Right ventricle myocardium superior (tissue), 1 donor: ENCODE measurements at places on chromosomes 6 and 20. TPM values are rescaled to one million over a fixed set of nuclear protein-coding genes. Genes with fewer than 3 reads are reported as not detected.
A peak's percentile ranks its signal among the peaks of the same experiment; 100 is the strongest.

GSTA1 gene
- total RNA-seq, result not detected

DNA sequence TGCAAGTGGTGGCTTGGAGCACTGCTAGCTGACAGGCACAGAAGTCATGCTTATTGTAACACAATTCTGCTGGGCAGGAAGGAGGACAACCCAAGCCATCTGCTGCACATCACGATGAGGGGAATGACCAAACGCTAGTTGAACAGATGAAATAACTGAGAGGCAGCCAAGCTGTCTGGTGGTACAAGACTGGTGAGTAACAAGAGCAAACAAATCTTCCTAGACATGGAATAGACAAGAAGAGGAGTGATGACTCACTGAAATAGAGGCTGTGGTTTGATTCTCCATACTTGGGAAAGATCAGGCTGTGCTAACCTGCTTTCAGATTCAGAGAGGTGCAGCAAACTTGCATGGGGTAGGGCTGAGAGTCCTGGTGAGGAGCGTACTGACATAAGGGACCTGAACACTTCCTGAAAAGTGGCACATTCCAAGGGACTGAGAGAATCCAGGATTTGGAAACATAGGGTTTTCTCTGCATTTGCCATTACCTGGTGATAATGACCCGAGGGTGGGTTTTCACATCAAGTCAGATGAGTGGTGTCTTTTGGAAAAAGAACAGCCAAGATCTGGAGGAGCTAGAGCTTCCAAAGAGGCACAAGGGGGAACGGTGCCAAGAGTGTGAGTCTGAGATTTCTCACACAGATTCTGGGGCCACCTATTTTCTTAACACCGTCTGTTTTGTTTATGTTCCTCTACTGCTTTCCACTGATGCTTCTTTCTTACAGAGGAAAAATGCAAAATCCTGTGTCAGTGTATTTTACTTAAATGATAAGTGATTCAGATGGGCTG, 60.0 kb downstream of the PRL start:
- no peak for DNase-seq

CNBD2 gene
- 3.8 TPM for total RNA-seq

DNA sequence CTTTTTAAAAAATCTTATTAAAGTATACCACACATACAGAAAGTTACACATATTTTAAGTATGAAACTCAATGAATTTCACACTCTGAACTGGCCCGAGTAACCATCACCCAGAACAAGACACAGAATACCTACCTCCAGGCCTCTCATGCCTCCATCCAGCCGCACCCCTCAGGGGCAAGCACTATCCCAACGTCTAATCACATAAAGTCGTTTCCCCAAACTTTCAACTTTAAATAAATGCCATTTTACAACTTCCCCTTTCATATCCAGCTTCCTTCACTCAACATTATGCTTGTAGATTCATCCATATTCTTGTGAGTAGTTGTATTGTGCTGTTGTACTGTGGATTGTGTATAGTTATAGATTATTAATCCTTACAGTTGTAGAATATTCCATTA, 539.1 kb downstream of the CD83 start:
- DNase-seq, result no peak

DNA sequence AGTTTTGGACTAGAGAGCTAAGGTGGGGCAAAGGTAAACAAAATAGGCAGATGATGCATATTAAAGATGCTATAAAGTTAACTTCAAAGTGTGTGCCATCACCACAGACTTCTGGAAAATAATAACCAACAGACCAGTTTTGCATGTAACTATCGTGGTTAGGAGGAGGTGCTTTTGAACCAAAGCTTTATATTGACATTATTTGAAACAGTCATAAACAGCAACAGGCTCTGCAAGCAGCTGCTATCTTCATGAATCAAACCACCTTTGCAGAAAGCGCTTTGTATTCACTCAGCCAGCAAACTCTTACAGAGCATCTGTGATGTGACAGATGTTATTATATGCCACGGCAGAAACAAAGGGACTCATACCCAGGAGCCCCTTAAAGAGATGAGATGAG, 81.9 kb downstream of the CRYBG1 start:
- DNase-seq, result no peak

- no peak for DNase-seq
These were observed 31.2 kb downstream of the HLA-E start for GRCh38 chr6:30520522-30520921.

ERVFRD-1 gene
- total RNA-seq, result 0.05 TPM

DNA sequence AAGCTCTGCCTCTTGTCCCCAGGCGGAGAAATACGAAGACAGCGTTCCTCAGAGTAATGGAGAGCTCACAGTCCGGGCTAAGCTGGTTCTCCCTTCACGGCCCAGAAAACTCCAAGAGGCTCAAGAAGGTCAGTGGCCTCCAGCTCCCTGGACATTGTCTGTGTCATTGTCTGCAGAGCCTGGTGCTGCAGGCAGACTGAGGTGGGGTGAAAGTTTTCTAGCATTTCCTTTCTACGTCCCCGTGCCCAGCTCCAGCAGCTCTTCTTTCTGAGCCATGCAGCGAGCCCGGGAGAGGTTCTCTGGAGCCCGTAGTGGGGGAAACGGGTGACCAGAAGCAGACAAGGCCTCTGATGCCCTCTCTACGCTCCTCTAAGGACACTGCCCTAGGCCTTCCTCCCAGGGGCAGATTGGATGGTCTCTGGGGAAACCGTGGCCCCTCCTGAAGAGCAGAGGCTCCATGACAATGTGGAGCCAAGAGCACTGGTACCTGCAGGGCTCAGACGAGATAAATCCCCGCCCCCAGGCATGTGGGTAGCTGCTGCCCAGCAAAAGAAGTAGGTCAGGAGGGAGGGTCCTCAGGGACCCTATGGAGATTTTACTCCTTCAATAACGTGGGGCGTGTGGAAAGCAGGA, 58.4 kb downstream of the EZR start:
- no peak for DNase-seq

HTR1E gene
- total RNA-seq, result not detected

DNA sequence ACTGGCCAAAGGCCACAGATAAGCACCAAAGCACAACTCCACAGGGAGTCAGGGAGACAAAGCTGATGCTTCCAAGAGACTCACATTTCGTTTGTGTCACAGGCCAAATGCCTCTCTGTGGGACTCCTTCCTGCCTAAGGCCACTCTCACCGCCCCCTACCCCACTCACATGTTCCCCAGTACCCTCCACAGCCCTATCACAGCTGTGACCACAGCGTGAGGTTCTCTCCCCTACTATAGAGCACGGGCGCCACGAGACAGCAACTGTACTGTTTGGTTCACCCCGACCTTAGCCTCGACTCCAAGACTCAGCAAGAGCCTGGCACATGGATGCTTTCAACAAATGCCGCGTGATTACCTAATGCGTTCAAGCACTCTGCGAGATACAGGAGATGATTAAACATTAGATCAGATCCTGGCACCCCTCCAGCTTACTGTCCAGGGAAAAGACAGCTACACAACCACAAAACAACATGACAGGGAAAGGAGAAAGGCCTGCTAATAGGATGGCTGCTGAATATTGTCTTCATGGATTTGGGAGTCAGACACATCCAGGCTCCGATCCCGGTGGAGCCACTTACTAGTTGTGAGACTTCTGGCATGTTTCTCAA, 105.5 kb downstream of the AGPAT4 start:
- DNase-seq, result no peak

- peak; percentile 63 for DNase-seq
These were observed 818 bp upstream of the MDGA1 start for GRCh38 chr6:37698264-37699137.

GRCh38 chr20:62352402-62353288, 14.5 kb downstream of the LAMA5 start:
- DNase-seq, result peak; percentile 89

LY86 gene
- 0.89 TPM for total RNA-seq

- DNase-seq, result peak; percentile 92
These were observed 2.5 kb downstream of the MYMX start for GRCh38 chr6:44219053-44219814.

- DNase-seq, result no peak
These were observed 576.2 kb downstream of the DHX35 start for GRCh38 chr20:39538317-39538716.

AKAP12 gene
- total RNA-seq, result 13.9 TPM

OPN5 gene
- total RNA-seq, result not detected

DNA sequence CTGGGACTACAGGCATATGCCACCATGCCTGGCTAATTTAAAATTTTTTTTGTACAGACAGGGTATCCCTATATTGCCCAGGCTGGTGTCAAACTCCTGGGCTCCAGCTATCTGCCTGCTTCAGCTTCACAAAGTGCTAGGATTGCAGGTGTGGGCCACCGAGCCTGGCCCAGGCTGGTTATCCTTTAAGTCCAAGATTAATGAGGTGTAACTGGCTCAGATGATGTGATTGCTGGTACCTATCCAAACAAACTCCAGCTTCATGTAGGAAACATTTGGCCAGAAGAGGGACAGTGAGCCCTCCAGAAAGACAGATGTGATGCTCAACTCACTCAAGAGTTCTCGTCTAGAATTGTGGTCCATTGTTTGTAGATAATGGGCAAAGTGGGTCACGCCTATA, 9.2 kb upstream of the ZNF318 start:
- no peak for DNase-seq

- peak; percentile 94 for DNase-seq
These were observed 839.4 kb downstream of the MAFB start for GRCh38 chr20:39849664-39850063.
